ENCODE measurements at places on chromosomes 3 and 15.

DNA sequence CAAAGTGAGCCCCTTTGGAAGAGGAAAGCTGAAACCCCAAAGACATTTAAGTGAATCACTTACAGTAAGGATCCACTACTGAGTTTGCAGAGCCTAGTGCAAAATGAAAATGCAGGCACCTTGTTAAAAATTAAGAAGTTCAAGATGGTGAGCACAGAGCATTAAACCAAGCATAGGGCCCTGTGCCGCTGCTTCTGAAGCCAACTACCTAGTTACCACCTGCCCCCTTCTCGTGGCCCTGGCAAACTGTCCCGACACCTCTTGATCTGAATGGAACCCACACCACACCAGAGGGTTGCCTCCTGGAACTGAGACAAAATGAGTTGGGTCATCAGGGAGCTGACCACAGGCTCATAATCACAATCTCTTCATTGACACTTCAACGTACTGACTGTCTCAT, 25.6 kb downstream of the LRRC2 start:
- DNase-seq: no peak

DNA sequence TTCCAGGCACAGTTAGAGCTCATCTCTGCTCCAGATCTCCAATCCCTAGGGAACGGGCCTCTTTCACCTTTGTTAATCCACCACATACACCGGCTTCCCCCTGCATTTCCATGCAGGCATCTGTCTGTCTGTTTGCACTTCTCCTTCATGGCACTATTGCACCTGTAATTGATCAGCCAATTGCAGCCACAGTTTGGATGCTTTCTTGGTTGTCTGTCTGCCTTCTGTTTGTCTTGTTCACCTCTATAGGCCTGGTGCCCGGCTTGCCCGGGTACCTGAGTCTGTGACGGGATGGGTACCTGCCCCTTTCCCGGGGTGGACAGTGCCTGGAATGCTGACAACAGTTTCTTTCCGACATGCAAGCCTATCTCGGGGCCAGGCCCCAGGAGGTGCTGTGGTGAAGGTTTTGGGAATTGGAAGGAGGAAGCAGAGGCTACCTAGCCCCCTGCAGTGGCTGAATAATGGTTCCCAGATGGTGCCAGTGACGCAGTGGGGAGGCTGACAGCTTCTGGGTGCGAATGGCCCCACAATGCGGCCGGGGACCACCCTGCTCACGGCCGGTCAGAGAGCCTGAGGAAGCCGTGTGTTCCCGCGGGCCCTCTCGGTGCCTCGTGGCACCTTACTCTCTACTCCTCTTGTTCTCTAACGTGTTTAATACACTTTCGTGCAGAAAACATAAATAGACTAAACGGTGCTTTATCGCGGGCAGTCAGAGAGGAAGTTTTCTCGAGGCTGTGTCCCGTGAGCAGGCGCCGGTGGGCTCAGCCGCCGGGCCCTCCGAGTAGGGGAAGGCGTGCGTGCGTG, 31.3 kb upstream of the RAB6B start:
- no peak for DNase-seq

DNA sequence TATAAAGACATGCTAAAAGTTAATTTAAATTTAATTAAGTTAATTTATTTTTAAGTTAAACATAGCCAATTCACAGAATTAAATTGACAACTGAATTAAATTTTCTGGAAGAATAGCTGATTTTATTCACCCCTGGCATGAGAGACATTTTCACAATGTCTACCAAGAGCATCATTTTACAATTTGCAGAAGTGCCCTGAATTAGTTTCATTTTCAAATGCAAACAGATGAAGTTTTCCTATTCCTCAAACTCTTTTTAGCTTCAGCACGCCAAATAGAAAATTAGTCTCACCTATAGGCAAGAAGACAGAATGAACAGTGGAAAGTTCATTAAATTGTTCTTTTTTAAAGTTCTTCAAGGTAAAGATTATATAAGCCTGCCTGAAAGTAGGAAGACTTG, 259.3 kb downstream of the ZBBX start:
- no peak for DNase-seq

DNA sequence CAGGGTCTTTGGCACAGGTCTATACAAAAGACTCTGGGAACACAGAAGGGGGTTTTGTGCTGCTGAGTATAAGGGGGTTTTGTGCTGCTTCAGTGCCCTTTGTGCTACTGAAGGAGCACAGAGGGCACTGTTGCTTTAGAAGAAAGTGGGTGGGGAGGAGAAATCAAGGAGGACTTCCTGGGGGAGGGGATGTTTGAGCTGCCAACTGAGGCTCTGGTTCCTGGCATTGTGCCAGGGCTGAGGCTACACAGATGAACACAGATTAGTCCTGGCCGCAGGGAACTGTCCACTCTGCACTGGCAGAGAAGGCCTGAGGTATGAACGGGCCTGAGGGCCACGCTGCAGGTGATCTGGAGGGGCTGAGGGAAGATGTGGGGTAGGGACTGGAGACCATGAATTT, 32.2 kb upstream of the SEC13 start:
- DNase-seq: no peak

DNA sequence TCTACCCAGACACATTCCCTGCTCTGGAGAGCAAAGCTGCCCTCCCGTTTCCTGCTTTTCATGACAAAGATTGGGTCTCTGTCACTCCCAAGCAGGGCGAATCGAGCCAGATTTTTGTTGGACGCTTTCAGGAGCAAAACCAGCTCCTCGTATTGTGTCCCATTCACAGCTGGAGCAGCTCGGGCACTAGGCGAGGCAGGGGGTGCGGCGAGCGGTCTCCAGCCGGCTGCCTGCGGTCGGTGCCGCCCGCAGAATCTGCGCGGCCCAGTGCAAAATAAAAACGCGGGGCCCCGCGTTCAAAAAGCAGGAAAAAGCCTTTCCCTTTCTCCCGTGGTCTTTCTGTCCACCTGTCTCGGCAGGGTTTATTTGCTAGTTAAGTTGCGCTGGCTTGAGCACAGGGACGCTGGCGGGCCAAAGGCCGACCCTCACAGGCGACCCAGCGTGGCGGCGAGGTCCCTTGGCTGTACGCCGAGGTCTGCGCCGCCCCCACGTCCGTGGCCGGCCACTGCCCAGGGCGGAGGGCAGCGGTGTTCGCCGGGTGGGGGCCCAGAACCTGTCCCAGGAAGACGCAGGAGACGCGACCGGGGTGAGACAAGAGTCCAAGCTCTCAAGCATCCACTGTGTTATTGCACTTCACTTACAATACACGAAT, 71.2 kb downstream of the CYP19A1 start:
- no peak for DNase-seq

GRCh38 chr15:67474405-67475110, 46.4 kb upstream of the C15orf61 start:
- no peak for DNase-seq

DNA sequence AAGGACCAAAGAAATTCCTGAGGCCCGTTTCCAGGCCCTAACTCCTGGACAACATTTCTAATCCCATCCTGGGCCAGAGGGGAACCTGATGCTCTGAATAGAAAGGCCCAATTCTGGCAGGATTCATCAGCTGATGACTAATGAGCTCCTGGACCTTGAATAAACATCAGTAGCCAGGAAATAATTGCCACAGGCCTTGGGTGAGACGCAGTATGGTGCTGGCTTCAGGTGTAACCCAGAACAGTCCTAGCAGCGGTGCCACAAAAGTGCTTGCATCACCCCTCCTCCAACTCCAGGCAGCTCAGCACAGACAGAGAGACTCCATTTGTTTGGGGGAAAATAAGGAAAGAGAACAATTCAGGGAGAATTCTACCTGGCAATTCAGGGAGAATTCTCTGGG, 184.7 kb upstream of the POU1F1 start:
- DNase-seq: no peak

DNA sequence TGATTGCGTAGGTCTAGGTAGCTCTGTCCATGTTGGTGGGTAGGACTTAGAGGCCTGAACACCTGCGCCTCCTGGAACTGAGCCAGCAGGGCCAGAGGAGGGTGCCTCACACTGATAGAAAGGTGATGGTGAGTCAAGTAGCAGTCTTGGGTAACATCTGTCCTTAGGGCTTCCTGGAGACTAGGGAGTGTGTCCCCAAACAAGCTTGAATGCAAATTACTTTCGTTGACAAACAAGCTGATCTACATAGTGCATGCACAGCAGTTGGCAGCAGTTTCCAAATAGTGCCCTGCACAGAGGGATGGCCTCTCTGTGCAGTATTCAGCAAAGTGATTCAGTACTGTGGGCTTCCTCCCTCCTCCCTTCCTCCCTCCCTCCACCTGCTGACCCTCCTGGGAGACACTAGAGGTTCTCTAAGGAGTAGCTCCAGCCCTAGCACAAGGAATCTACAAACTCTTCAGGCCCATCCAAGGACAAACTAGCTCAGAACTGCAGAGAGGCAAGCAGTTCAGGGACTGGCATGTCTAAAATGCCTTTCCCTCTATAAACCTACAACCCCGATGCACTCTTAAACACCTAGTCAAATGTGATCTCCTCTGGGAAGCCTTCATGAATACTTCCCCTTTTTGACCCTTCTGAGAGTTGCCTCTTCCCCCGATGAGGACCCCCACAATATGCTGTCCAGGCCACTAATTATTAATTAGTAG, 61.0 kb downstream of the TLE3 start:
- DNase-seq: no peak

DNA sequence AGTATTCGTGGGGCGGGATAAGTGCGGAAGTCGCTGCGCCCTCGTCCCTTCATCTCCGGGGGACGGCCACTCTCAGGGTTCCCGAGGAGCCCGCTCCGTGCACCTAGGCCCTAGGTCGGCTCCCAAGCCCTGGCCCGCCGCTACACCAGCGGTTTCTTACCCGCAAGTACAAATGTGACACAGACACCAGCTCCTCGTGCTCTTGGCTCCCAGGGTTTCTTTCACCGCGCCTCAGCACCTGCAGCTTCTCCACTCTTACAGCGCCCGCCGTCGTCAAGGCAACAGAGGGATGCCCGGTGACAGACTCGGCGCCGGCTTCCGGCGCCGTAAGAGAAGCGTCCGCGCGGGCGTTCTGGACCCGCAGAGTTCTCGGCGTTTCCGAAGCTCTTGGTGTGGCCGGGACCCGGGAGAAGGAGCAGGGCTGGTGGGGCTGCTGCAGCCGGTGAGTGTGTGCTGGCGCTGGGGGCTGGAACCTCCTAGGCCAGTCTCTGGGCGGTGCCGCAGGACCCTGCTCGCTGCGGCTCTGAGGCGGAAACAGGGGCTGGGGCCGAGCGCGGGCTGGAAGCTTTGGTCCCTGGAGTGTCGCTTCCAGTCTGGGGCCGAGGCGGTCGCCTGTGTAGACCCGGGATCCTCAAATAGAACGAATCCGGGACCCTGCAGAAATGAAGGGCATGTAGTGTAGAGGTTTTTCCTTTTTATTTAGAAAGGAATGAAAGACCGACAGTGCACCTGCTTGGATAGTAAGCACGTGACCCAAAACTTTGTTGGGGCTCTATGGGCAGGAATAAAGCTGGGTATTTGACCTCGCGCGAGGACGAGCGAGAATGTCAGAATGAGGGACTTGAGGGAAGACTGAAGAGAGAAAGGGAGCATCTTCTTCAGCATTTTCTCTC, 155.4 kb upstream of the GOLGA6L4 start:
- DNase-seq: peak; percentile 4

DNA sequence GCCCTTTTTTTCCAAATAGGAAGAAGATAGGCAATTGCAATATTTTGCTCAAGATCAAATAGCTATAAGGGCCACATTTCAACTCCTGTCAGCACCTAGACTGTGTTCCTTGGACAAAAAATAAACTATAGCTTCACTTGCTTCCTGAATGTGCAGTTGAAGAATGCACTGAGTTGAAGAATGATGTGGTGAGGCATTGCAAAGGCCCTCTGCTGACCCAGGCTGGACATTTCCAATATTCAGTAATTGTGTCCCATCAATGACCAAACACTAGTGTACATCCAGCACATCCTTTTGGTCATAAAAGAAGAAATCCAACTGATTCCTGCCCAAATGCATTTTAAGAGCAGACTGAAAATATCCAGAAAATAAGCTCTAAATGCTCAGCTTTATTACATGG, 424.8 kb upstream of the TGFBR2 start:
- no peak for DNase-seq

GRCh38 chr15:45451265-45451664, 71.3 kb downstream of the SLC30A4 start:
- DNase-seq: no peak

GRCh38 chr3:20422391-20422790, 236.4 kb upstream of the SGO1 start:
- no peak for DNase-seq

GRCh38 chr15:63236272-63236671, 41.1 kb upstream of the APH1B start:
- no peak for DNase-seq

DNA sequence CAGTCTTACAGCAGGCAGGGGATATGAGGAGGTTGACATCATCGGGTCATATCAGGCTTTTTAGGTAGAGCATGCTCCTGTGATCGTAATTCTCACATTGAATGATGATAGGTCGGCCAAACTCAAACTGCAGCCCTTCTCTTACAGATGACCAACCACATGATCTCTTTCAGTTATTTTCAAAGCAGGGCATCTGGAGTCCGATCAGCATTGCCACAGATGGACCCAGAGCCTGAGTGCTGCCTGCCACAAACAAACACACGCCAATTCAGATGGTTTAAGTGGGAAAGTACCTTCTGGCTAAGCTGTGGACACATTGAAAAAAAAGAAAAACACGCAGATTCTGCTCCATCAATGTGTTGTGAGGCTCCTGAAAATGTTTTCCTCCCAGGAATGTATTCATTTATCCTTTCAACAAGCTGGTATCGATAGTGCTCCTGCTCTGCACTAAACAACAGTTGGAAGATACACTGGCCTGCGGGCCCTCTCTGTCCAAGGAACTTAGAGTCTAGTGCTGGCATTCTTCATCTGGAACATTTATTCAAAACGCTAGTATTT, 31.2 kb downstream of the ARPP21 start:
- DNase-seq: no peak

- DNase-seq: peak; percentile 26
Observed at GRCh38 chr3:15667484-15667883, 65.9 kb downstream of the BTD start.

- DNase-seq: no peak
Observed at GRCh38 chr3:142276781-142277180, 51.4 kb upstream of the GK5 start.

DNA sequence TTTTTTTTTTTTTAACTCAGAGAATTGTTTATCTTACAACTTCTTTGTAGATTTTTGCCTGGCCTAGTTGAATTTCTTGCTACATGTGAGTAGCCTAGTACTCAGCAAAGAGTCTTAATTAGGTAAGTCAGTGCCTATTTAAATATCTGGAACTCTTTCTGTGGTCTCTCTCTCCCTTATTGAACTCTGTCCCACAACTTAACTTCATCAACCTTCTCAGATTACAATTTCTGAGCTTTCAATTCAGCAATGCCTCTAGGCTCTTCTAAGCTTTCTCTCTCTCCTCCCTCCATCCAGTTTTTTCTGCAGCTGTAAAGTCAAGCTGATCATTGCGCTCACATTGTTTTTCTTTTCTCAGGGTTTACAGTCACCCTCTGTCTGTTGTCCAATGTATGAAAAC, 517.6 kb upstream of the ROBO1 start:
- DNase-seq: no peak

- DNase-seq: no peak
Observed at GRCh38 chr3:101861212-101861788, 12.0 kb downstream of the NFKBIZ start.

DNA sequence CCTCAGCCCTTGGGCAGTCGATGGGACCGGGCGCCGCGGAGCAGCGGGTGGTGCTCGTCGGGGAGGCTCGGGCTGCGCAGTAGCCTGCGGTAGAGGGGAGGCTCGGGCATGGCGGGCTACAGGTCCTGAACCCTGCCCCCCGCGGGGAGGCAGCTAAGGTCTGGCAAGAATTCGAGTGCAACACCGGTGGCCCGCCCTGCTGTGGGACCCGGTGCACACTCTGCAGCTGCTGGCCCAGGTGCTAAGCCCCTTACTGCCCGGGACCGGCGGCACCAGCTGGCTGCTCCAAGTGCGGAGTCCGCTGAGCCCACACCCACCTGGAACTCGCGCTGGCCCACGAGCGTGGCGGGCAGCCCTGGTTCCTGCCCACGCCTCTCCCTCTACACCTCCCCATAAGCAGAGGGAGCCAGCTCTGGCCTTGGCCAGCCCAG, 377.7 kb upstream of the RBMS3 start:
- no peak for DNase-seq

Measured in effector CD4-positive, alpha-beta T cell (primary cell).